Mesenteric fat pad (tissue), 1 donor: ENCODE measurements at places on chromosomes 3 and 15. TPM values are rescaled to one million over a fixed set of nuclear protein-coding genes. Genes with fewer than 3 reads are reported as not detected.

IL16 gene
- 21.8 TPM for total RNA-seq

GOLGA6L7 gene
- total RNA-seq, result not detected

MLF1 gene
- 6.6 TPM for total RNA-seq

DNA sequence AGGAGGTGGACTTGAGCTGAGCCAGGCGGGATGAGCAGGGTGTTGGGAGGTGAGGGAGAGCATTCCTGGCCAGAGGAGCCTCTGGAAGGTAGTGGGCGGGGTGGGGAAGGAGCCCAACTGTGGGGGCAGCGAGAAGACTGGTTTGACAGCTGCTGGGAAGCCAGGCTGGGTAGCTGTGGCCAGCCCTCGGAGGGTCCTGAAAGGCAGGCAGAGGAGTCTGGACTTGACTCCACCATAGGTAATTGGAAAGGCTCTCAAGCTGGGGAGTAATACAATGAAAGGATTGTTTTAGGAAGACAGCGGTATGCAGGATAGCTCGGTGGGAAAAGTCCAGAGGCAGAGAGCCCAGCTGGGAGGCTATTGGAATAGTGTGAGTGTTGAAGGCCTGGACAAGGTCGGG lies 17.2 kb downstream of the EPHB3 start:
- no peak for DNase-seq

DNA sequence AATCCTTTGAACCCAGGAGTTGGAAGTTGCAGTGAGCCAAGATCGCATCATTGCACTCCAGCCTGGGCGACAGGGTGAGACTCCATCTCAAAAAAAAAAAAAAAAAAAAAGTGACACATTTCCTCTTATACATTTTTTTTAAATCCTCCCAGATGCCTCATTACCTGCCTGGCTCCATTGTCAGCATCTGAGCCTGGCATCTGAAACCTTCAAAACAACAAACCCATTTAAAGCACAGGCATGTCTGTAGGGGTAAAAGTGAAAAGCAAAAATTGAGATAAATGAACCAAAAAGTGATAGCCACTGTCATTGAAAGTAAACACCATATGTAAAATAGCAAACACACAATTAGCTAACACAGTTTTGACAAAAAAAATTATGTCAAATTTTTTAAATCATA lies 38.6 kb downstream of the OSBPL10 start:
- no peak for DNase-seq

DNA sequence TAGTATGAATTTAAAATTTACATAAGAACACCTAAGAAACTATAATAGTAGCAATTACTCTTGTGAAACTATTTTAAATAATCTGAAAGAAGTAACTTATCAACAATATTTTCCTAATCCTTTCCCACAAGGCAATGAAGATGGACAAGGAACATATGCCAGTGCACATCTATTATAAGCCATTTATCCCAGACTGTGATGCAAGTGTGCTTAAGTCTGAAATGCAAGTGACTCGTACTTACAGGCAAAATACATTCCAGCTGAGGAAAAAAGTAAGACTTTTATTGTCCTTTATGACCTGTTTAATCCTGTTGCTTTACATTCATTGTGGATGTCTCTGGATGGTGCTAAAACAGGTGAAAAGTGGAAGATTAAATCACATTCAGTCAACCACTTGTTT lies 709.4 kb downstream of the ZNF385D start:
- no peak for DNase-seq

DNA sequence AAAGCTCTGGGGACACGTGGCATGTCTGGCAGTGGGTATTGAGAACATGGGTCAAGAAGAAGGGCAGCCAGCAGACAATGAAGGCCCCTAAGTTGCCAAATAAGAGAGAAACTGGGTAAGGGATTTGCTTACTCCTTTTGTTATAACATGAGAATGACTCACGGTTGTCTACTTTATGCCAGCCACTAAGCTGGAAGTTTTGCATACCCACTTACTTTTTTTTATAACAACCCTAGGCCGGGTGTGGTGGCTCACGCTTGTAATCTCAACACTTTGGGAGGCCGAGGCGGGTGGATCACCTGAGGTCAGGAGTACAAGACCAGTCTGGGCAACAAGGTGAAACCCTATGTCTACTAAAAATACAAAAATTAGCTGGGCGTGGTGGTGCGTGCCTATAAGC lies 50.0 kb downstream of the DRD3 start:
- no peak for DNase-seq

GRCh38 chr15:39411102-39411989 lies 169.5 kb upstream of the THBS1 start:
- DNase-seq, result no peak

- no peak for DNase-seq
These were observed 322.9 kb downstream of the SLC9A9 start for GRCh38 chr3:143525408-143525807.
